Heart left ventricle (tissue), 16 donors: ENCODE measurements at places on chromosomes 4 and X. TPM values are rescaled to one million over a fixed set of nuclear protein-coding genes. Genes with fewer than 3 reads are reported as not detected.
A peak's percentile ranks its signal among the peaks of the same experiment; 100 is the strongest.

- DNase-seq, result no peak
- no peak overlapping the region for H3K4me3 ChIP-seq
- H3K4me1 ChIP-seq, result no peaks in the 10 kb centered on the region
- no peak overlapping the region for H3K27ac ChIP-seq
- no peaks in the 10 kb centered on the region for H3K36me3 ChIP-seq
- H3K27me3 ChIP-seq, result no peaks in the 10 kb centered on the region
These were observed 403.6 kb upstream of the ANXA10 start for GRCh38 chr4:167688660-167689142.

DNA sequence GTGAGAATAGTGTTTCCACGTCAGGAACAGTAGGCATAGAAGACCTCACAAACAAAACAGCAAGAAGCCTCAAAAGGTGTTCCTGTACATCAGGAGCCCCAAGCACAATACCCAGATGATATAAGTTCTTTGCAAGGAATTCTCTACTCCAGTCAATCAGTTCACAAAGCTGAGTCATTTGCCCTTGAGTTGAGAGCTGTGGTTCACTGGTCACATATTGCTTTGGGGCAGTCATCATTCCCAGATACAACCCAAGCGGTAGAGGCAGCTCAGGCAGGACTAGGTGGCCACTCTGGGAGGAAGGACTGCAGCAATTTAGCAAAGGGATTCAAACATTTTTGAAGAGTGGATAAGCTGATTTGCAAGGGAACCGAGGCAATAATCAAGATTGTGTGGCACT, 551.5 kb upstream of the ZFP42 start:
- H3K36me3 ChIP-seq, result no peaks in the 10 kb centered on the region
- H3K4me1 ChIP-seq, result no peaks in the 10 kb centered on the region
- H3K27ac ChIP-seq, result no peak overlapping the region
- no peaks in the 10 kb centered on the region for H3K27me3 ChIP-seq

DNA sequence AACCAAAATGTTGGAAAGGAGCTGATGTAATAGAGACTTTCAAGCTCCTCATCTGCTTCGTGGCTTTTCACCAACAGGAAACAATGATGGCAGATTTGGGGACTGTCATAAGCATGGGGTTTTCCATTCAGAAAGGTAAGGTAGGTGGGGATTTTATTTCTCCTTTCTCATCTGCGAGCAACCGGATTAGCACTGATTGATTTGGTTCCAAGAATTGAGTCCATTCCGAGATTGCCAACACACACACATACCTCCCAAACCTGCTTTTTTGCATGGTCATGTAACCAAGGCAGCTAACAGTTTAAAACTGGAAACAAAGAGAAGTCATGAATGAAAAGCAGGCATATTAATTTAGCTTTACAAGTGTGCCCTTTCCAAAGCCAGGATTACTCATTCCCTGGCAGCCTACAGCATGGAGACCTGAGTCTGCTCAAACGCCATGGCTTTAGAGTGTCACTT, 63.0 kb upstream of the LNX1 start:
- H3K4me1 ChIP-seq, result peaks cover 20% of the 10 kb centered on the region
- H3K27me3 ChIP-seq, result no peaks in the 10 kb centered on the region
- H3K36me3 ChIP-seq, result no peaks in the 10 kb centered on the region
- no peak for DNase-seq
- H3K4me3 ChIP-seq, result no peak overlapping the region

The HSPA4L gene
- 15.7 TPM for total RNA-seq

DNA sequence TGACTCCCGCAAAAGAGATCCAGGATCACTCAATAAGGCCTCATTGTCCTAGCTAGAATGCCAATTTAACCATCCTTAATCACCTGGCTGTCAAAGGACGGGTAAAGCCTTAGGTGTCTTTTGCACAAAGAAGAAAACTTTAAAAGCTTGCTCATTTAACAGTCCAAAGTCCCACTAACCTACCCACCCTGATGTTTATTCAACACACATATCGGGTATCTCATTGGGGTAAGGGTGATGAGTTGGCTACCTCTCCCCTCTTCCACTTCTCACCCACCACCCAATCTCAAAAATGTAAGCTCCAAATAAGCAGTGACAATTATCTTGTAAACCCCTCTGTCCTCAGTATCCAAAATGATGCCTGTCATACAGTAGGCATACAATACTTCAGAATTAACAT, 988 bp upstream of the SRD5A3 start:
- H3K36me3 ChIP-seq, result no peaks in the 10 kb centered on the region
- no peak overlapping the region for H3K4me3 ChIP-seq
- no peak overlapping the region for H3K27ac ChIP-seq

DNA sequence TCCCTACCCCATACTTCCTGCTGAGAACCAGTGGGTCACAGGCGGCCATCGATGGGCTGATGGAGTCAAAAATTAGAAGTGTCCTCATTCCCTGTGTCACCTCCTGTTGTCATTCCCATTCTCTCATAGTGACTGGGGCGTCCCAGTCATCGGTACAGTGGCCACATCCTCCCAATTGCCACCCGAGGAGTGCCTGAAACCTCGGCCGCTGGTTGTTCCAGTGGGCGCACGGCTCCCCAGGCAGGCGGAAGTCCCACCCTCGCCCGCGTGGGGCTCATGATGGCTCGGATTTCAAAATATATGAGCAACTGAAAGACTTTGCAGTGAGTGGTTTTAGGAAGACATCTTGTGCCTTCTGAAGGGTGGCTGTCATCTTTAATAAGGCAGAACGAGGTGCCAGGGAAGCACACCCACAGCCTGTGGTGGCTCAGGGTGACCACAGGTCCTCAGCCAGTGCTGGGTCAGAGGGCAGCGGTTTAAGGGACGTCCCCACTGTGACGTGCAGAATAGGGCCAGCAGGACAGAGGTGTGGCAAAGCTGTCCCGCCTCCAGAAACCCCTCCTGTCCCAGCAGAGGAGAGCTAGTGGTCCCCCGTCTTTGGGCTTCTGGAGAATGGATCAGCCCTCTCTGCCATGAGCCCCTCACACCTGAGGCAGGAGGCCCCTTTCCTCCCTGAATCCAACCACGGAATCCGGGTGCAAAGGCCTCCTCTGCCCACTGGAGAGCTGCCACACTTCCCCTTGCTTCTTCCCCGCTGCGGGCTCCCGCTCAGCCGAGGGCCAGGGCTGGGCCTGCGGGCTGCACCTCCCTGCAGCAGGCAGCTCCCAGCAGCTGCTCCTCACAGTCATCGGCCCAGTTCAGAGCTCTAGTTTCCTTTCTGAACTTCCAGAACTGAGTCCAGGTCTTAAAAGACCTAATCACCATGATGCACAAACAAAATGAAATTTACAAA, 90.4 kb downstream of the ABLIM2 start:
- no peak overlapping the region for H3K4me3 ChIP-seq
- DNase-seq, result peak; percentile 47
- H3K36me3 ChIP-seq, result no peaks in the 10 kb centered on the region
- peaks cover 6% of the 10 kb centered on the region for H3K27me3 ChIP-seq
- no peaks in the 10 kb centered on the region for H3K4me1 ChIP-seq

The HSFX3 gene
- not detected for total RNA-seq

GRCh38 chr4:64713256-64713840, 304.1 kb upstream of the TECRL start:
- DNase-seq, result no peak
- H3K27me3 ChIP-seq, result no peaks in the 10 kb centered on the region
- H3K27ac ChIP-seq, result no peak overlapping the region
- no peaks in the 10 kb centered on the region for H3K36me3 ChIP-seq
- H3K4me1 ChIP-seq, result no peaks in the 10 kb centered on the region

DNA sequence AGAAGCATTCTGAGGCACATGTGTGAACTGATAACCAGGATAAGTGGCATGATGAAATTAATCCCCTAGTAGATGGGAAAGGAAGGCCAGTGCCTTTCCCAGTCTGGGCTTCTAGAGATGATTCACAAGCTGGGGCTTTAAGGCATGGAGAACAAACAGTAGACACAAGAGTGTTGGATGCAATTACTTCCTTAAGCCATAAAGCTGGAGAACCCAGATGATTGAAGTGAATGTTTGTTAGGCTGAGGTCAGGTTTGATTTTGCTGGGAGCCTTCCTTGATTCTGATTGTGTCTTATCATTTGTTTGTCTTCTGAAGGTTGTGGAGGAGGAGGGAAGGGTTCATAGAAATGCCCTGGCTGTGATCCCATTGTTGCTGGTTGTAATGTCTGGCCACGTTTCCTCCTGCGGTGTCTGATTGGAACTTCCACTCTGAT, 125.2 kb downstream of the NHS start:
- no peak overlapping the region for H3K4me3 ChIP-seq
- no peaks in the 10 kb centered on the region for H3K36me3 ChIP-seq
- H3K4me1 ChIP-seq, result no peaks in the 10 kb centered on the region
- H3K27ac ChIP-seq, result no peak overlapping the region

DNA sequence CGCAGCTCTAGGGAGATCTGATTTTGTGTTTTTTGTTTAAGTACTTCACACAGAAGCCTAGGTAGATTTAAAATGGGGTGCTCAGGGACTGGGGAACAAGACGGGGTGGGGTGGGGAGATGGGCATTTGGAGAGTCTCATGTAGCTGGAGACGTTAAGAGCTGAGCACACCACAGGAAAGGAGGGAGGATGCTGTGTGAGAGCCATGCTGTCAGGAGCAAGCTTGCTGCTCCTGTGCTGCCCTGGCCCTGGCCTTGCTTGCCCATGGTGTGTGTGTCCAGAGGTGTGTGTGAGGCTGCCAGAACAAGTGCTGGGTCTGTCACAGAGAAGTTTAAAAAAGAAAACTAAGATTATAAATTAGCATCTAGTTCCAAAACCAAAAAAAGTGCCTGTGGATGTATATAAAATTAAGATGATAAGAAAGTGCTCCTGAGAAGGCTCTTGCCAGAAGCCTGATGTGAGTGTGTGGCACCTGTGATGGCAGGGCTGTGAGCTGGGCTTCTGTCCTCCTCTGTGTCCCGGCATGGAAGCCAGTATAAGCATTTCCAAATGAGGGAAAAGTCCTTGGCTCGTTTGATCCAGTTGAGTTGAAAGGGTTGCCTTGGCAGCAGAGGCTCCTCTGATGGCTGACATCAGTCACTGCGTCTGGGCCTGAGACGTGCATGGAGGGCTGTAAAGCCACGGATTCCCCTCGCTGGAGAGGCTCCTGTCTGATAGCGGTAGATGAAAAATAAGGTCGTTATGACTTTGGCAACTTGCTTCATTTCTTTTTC, 63.5 kb downstream of the NELFA start:
- peaks cover 52% of the 10 kb centered on the region for H3K36me3 ChIP-seq
- H3K27me3 ChIP-seq, result no peaks in the 10 kb centered on the region
- no peak overlapping the region for H3K27ac ChIP-seq
- DNase-seq, result no peak

DNA sequence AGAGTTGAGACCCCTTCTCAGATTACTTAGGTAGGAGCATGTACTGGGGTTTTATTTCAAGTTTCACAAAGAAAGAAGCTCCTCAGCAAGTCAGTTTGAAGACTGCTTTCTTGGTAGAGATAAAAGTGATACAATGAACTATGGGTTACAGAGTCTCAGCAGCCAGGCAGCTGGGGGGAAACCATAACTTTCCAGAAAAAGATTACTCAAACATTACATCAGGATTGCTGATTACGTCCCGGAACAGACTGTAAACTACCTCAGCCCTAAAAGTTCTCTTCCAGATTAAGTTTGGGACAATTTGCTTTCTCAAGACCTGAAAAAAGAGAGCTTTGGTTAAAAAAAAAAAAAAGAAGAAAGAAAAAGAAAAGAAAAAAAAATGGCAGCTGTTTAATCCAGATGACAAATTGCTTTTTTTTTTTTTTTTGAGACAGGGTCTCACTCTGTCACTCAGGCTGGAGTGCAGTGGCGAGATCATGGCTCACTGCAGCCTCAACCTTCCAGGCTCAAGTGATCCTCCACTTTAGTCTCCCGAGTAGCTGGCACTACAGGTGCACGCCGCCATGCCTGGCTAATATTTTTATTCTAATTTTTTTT, 16.6 kb downstream of the SAT1 start:
- H3K4me3 ChIP-seq, result no peak overlapping the region
- no peaks in the 10 kb centered on the region for H3K36me3 ChIP-seq
- no peaks in the 10 kb centered on the region for H3K27me3 ChIP-seq
- no peaks in the 10 kb centered on the region for H3K4me1 ChIP-seq
- no peak overlapping the region for H3K27ac ChIP-seq
- no peak for DNase-seq

DNA sequence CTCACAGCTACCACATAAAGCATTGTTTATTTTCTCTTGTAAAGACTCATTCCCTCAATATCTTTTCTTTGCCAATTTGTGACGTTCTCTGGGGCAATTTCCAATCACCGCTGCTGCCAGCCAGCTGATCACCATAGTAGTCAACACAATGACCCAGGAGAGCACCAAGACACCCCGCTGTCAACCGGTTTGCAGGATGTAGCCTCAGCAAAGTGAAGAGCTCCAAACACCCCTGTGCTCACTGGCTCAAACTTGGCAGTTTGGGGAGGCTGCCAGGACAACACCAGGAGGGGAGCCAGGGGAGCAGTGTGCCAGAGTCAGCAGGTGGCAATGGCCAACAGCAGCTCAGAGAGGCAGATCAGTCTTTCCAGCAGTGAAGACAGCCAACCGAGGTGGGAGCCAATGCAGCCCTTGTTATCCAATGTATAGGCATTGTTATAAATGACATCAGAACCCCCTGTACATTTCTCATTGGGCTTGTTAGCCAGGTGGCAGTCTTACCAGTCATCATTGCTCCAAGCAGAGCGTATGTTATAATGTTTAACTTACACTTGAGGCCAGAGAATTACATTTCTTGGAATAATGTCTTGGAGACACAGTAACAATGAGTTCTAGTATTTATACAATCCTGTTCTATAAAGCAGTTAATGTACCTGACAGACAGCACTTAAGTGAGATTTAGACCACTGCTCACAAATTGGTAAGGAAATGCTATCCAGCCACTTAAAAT, 274.9 kb upstream of the GK2 start:
- DNase-seq, result peak; percentile 45
- no peaks in the 10 kb centered on the region for H3K36me3 ChIP-seq
- H3K4me1 ChIP-seq, result no peaks in the 10 kb centered on the region
- H3K27me3 ChIP-seq, result no peaks in the 10 kb centered on the region

DNA sequence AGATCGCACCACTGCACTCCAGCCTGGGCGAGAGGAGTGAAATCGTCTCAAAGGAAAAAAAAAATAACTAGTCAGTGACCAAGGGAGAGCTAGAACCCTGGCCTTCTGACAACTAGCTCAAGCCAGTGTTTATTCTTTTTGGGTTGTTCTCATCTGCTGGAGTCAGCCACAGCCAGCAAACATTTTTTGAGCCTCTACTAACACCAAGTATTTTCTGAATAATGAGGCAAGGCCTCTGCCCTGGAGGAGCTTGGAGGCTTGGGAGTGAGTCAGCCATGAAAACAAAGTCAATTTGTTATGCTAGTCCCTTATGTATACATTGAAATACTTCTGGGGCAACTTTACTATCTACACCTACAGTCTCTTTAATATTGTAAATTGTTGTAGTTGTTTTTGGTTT, 46.5 kb downstream of the TMA16 start:
- peaks cover 3% of the 10 kb centered on the region for H3K4me1 ChIP-seq
- no peak for DNase-seq
- H3K27ac ChIP-seq, result no peak overlapping the region
- no peak overlapping the region for H3K4me3 ChIP-seq
- H3K36me3 ChIP-seq, result no peaks in the 10 kb centered on the region

GRCh38 chr4:147777456-147778091, 45.7 kb downstream of the ARHGAP10 start:
- no peak for DNase-seq
- H3K27me3 ChIP-seq, result no peaks in the 10 kb centered on the region
- no peaks in the 10 kb centered on the region for H3K4me1 ChIP-seq
- H3K36me3 ChIP-seq, result no peaks in the 10 kb centered on the region
- H3K4me3 ChIP-seq, result no peak overlapping the region

GRCh38 chrX:129522184-129523078, 859 bp downstream of the SMARCA1 start:
- DNase-seq, result peak; percentile 41
- no peaks in the 10 kb centered on the region for H3K27me3 ChIP-seq
- H3K36me3 ChIP-seq, result no peaks in the 10 kb centered on the region
- H3K27ac ChIP-seq, result peak overlapping the region; percentile 94
- peak overlapping the region; percentile 86 for H3K4me3 ChIP-seq
- H3K4me1 ChIP-seq, result peaks cover 5% of the 10 kb centered on the region
